CD4-positive, alpha-beta memory T cell (primary cell): ENCODE measurements at places on chromosomes 2 and 18.

- H3K27ac ChIP-seq: no peak overlapping the region
- DNase-seq: no peak
- no peak overlapping the region for H3K4me3 ChIP-seq
- H3K27me3 ChIP-seq: no peaks in the 10 kb centered on the region
Observed at GRCh38 chr2:176774766-176775451, 437.7 kb upstream of the HNRNPA3 start.

DNA sequence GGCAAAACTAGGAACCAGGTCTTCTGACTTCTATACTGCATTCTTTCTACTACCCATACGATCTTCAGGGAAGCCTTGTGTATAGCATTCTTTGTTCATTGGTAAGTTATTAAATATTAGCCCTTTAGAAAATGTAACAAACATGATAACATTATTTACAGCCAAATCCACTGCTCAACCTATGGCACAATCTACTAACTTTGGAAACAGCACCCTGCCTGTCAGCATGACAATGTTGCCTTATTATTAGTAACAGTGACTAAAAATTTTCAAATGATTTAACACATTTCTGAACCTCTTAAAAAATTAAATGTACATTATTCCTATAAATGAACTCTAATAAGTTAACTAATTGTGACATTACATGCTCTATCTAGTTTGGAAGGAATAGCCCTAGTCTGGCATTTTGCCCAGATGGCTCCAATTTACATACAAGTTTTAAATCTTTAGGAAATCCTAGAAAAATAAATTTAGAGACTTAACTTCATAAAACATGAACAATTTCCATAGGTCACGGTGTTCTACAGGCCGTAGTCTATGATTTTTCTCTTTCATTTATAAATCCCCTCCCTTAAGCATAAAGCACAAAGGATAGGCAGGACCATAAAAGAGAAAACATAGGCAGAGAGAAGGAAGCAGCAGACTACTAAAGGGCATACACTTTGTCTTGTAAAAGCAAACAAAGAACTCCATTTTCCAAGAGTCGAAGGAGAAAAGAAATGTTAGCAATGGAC is 33.7 kb downstream of the YES1 start:
- peaks cover 3% of the 10 kb centered on the region for H3K4me1 ChIP-seq
- H3K4me3 ChIP-seq: no peak overlapping the region
- H3K27ac ChIP-seq: no peak overlapping the region
- no peaks in the 10 kb centered on the region for H3K27me3 ChIP-seq
- H3K36me3 ChIP-seq: no peaks in the 10 kb centered on the region

GRCh38 chr2:43214253-43214652 is 12.2 kb downstream of the ZFP36L2 start:
- H3K36me3 ChIP-seq: no peaks in the 10 kb centered on the region
- DNase-seq: no peak
- H3K4me1 ChIP-seq: peaks cover 61% of the 10 kb centered on the region
- H3K27ac ChIP-seq: no peak overlapping the region
- H3K27me3 ChIP-seq: no peaks in the 10 kb centered on the region

DNA sequence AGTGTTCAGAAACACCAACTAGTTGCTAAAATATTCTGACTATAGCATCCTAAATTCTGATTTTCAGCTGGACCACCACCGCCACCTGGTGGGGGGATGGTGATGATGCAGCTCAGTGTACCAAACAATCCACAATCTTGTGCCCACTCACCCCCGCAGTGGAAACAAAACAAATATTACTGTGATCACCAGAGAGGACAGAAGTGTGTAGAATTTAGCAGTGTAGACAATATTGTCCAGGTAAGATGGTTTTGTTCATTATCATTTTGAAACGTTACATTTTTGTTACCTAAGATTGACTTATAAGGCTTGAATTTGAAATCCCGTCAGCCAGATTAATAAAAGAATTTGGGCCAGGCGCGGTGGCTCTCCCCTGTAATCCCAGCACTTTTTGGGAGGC is 31.7 kb upstream of the UBXN4 start:
- no peaks in the 10 kb centered on the region for H3K27me3 ChIP-seq
- no peaks in the 10 kb centered on the region for H3K36me3 ChIP-seq
- DNase-seq: peak; percentile 68
- no peaks in the 10 kb centered on the region for H3K4me1 ChIP-seq
- H3K27ac ChIP-seq: no peak overlapping the region

- DNase-seq: no peak
- no peak overlapping the region for H3K4me3 ChIP-seq
- H3K27me3 ChIP-seq: no peaks in the 10 kb centered on the region
Observed at GRCh38 chr2:68709421-68709911, 25.1 kb upstream of the ARHGAP25 start.
